ENCODE measurements at places on chromosomes 4 and X.

DNA sequence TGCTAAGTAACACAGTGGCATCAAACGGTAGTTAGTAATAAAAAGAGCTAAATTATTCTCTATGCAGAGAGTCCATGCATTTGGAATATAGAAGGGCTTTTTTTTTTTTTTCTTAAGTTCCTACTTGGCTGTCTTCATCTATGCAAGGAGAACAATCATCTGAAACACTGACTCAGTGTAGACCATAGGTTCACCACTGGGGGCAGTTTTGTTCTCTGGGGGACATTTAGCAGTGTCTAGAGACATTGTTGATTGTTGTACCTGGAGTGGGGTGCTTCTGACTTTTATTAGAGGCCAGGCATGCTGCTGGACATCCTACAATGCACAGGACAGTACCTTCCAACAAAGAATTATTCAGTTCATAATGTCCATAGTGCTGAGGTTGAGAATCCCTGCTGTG, 41.2 kb downstream of the TMA16 start:
- DNase-seq = no peak

GRCh38 chrX:63506320-63506719, 155.2 kb upstream of the SPIN4 start:
- no peak for DNase-seq

DNA sequence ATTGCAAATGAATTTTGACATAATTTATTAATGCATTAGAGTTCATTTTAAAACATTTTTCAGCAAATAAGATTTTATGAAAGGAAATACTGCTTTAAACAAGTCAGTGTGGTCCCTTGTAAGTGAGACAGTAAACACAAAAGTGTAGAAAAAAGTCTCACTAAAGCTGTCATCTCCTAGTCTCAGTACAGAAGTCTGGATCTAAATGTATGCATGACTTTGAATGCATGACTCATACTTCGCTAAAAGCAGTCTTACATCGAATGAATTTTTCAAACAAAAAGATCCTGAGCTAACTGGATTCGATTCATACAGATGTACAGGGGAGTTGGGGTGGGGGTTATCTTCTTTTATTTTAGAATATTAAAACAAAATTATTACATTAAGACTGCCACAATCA, 207.4 kb upstream of the VCX start:
- DNase-seq = no peak

DNA sequence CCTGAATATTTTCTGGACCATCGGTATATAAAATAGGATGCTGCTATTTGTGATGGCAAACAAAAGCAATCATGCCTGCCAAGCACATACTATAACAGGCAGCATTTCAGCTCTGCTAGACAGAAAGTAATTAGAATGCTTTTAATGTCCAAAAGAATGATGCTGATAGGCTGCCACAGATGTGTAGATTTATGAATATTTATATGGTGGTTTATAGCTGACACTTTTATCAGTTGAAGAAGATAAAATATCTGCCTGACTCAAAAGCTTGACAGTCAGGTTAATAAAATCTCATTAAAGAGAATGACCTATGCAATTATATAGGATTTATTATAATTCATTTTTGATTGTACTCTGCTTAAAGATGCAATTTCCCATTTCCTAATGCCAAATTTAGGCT, 4.0 kb downstream of the BEND4 start:
- DNase-seq = no peak

- no peak for DNase-seq
Observed at GRCh38 chr4:99894998-99895397, 771 bp upstream of the LAMTOR3 start.

GRCh38 chr4:78424461-78424860, 127.1 kb upstream of the ANXA3 start:
- no peak for DNase-seq

GRCh38 chr4:147019091-147019490, 73.4 kb upstream of the TTC29 start:
- DNase-seq = peak; percentile 1
